ENCODE measurements at places on chromosomes 1 and 21.
A peak's percentile ranks its signal among the peaks of the same experiment; 100 is the strongest.

DNA sequence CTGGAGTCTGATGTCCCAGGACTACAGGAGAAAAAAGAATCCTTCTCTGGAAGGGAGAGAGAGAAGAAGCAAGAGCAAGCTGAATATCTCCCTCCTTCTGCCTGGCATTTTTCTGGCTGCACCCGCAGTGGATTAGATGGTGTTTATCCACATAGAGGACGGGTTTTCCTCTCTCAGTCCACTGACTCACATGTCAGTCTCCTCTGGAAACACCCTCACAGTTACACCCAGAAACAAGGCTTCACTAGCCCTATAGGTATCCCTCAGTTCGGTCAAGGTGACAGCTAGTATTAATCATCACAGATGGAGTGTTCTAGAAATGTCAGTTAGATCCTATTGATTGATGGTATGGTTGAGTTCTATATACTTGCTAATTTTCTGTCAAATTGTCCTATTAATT, 87.9 kb downstream of the RHOU start:
- no peak for DNase-seq

DNA sequence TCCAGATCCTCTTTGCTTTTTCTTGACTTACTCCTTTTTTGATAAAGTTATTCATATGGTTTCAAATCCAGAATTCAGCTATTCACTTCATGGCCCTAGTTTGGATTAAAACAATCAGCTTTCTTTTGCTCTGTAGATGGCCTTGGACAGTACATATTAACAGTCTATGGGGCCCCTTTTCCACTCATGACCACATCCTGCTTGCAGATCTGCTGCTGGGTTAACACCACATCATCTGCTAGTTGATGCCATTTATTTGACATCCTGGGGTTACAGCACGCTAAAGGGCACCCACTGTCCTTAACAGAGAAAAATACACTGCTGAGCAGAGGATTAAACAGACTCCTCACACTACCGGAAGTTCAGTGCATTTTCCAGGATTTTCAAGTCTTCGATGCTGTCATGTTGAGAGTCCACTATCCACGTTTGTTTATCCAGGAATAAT, 941 bp upstream of the IFI16 start:
- DNase-seq, result peak; percentile 40

GRCh38 chr1:55928576-55928975, 650.8 kb downstream of the PLPP3 start:
- no peak for DNase-seq

- DNase-seq, result no peak
Measured at GRCh38 chr1:98975113-98975512, 29.5 kb downstream of the PLPPR5 start.
